ENCODE measurements at places on chromosomes 4 and X.

- DNase-seq: no peak
These were observed 34.1 kb downstream of the GPAT3 start for GRCh38 chr4:83569987-83570386.

DNA sequence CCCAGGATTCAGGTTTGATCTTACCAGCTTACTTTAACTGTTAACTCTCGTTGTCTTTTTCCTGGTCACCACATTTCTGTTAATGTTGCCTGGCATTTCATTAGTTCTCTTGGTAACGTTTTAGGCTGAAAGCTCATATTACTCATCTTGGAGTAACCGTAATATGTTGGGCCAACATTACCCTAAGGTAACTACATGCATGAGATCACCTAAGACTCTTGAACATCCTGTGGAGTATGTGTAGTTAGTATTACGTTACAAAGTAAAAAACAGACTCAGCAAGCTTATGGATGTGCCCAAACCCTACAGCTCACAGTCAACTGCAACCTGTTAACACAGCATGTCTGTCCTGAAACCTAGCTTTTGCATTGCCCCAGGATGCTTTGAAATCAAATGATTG, 203.3 kb upstream of the HS3ST1 start:
- DNase-seq: no peak

- no peak for DNase-seq
These were observed 765.0 kb upstream of the DIAPH2 start for GRCh38 chrX:95919605-95920004.

DNA sequence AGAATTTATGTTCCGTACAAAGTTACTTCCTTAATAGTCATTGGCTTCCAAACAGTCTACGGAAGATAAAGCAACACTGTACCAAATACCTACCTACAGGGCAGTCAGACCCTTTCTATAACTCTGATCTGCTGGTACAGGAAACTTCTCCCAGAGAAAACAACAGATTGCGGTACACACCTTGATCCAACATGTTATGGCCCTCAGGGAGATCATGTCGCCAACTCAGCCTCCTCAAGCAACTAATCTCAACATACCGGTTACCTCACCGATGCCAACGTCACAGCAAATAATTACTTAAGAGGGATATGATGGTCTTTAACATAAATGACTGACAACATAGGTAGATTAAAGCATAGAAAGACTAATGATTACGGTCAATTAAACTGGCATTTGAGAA, 70.4 kb downstream of the RFC1 start:
- no peak for DNase-seq

- peak; percentile 14 for DNase-seq
These were observed 92.8 kb downstream of the CBR4 start for GRCh38 chr4:168917138-168917779.

DNA sequence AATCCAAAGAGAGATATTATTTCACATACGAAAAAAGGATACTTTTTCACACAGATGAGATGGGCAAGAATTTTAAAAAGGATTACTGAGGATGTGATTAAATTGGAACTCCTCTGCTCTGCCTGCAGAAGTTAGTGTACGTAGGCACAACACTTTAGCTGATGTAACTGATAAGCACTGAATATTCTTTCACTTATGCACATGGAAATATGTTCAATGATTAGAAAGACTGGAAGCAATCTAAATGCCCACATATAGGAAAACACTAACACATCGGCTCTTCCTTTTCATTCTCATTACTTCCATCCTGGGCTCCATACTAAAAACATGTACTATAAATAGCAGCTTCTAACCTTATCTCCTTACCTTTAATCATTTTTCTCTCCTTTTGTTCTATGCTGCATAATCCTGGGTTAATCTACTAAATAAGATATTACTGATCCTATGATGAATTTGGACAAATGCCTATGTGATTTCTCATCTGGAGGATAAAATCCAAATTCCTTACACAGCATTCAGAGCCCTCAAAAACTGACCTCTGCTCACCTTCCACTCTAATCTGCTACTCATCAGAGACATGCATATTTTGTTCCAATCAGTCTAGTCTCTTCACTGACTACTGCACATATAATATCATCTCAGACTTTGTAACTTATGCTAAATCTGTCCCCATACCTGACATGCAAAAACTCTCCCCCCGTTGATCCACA, 197.8 kb downstream of the PDGFC start:
- no peak for DNase-seq

Data from NCI-H1105 treated with DMSO at 0.1 percent for 48 hours (cell line).